ENCODE measurements at places on chromosomes 4 and X.

GRCh38 chrX:53049127-53049517, 533 bp downstream of the GPR173 start:
- no peak for DNase-seq

DNA sequence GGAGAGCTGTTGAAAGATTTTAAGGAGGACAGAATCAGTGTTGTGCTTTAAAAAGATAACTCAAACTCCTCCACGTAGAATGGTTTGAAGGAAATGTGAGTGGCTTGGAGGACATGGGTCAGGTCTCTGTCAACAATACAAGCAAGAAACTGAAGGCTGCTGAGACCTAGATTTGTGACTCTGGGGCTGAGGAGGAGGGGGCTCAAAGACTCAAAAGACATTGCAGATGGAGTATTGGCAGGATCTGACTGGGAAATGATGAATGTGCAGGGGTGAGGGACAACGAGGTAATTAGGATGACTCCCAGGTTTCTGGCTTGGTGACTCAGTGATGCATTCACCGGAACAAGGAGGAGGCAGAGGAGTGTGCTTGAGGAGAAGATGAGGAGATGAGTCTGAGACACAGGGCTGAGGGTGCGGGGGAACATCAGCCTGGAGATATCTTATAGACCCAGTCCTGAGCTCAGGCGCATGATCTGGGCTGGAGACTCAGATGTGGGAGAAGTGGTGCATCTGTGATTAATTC, 3.3 kb upstream of the RPS4X start:
- DNase-seq = no peak

DNA sequence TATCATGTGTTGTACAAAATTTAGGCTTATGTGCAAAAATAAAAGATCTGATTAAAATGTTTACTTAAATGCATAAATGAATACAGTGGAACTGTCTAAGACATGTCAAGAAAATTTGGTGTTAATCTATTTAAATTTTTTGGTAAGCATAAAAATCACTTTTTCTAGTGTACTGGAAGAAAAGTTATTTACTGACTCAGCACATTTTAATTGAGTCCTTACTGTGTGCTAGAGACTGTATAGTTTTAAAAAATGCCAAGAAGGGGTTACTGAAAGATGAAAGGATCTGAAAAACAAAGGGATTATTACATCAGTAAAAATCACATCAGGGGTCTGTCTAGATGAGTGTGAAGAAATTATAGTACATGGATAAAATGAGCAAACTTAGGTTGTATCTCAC, 60.6 kb downstream of the RAPGEF2 start:
- DNase-seq = no peak

DNA sequence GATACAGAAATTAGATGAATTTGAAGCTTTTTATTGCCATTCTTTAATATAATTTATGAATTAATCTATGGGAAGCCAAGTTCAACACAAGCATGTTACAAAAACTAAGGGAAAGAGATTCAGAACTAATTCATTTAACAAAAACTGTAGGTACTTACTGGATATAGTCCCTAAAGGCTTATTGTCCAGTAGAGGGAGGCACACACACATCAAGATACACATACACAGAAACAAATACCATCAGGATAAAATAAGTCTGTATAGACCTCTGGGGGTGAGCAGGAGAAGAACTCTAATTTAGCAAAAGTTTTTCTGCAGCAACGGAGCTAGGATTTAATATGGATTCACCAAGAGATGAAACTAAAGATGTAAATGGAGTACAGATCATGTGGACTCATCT, 83.0 kb upstream of the IL13RA1 start:
- no peak for DNase-seq

- peak; percentile 21 for DNase-seq
Measured at GRCh38 chr4:54961357-54961975, 163.9 kb downstream of the KDR start.

DNA sequence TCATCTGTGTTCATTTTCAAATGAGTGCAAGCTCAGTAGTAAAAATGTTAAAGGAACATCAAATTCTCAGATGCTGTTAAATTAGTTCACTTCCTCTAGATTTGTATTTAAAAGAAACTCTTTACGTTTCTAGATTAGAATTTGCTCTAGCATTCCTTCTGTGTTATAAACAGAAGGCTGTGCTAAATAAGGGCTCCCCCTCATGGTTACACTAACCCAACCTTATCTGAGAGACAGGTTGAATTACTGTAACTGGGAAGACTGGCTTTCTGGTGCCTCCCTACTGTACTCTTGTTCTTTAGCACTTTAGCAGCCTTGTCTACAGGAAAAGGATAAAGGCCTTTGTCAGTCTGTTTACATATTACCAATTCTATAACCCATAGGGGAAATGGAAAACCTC, 56.8 kb downstream of the RXFP1 start:
- no peak for DNase-seq

DNA sequence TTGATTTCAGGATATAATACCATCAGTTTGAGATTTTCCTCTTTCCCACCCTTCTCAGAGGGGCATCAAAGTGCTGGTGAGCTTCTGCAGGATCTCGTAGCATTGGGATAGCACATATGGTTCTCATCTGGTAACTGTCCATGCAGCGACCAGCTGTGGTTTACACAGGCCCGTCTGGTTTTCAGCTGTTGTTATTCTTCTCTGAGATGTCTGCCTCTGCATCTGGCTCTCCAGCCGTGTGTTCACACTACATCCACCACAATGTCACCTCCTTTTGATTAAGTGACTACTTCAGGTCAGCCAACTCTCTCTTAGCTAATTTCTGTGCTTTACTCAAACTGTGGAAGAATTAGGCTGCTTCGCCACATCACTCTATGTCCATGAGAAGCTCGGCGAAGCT, 676.7 kb upstream of the TENM3 start:
- no peak for DNase-seq

DNA sequence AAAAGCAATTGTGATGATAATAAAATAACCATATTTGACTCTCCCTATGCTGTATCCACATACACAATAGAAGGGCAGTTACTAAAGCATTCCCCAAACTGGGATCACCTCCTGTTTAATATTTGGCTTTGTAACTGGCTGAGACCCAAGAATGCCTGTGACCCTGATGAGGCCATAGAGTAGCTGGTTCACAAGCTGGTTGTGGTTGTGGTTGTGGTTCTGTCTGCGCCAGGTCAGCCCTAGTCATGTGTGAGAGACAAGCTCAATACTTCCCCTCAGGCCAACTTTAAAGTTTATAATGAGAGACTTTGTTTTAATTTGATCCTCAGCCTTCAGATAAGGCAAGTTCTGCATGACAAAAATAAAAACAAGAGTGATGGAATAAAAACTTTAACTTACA, 209.9 kb downstream of the PARM1 start:
- DNase-seq = no peak

GRCh38 chr4:14653338-14653737, 348.9 kb upstream of the CPEB2 start:
- no peak for DNase-seq

- no peak for DNase-seq
Measured at GRCh38 chrX:72644946-72645345, 69.2 kb downstream of the PHKA1 start.

GRCh38 chr4:83890816-83891215, 354.9 kb downstream of the GPAT3 start:
- no peak for DNase-seq

GRCh38 chr4:21366312-21366711, 582.3 kb downstream of the KCNIP4 start:
- no peak for DNase-seq

DNA sequence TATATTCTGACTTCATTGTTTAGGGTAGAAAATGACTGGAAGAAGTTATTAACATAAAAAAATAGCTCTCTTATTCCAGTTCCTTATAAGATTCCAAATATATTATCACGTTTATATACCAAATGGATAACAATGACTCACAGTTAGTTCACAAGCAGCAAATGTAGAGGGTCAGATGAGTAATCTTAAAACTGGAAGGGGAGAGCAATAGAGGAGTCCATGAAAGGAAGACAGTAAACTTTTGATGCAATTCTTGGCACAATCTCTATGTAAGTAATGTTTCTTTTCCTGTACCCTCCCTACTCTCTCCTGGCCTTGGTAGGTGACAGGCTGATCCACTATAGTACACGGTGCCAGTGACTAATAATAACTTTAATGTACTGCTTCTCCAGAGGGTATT, 259.0 kb upstream of the TRPC5 start:
- no peak for DNase-seq

- DNase-seq = no peak
Measured at GRCh38 chr4:4849524-4850193, 9.8 kb upstream of the MSX1 start.

DNA sequence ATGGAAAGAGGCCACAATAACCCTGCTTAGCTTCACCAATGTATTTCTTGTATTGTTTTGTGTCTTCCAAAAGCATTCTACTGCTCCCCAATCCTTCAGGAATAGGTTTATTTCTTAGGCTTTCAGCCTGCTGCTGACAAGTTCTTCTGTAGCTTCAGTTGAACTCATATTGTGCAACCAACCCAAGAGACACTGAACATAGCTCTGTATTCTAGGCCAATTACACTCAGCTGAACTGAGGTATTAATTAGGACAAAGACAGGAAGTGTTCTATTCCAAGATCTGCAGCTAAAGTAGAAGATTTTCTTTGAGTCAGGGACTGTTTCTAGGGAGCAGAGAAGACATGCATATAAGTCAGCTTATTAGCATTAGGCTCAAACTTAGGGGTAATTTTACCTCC, 151.8 kb downstream of the LHFPL1 start:
- no peak for DNase-seq

- DNase-seq = no peak
Measured at GRCh38 chr4:142036795-142037583, 400.6 kb downstream of the IL15 start.

- no peak for DNase-seq
Measured at GRCh38 chr4:105911426-105911825, 16.2 kb downstream of the NPNT start.

DNA sequence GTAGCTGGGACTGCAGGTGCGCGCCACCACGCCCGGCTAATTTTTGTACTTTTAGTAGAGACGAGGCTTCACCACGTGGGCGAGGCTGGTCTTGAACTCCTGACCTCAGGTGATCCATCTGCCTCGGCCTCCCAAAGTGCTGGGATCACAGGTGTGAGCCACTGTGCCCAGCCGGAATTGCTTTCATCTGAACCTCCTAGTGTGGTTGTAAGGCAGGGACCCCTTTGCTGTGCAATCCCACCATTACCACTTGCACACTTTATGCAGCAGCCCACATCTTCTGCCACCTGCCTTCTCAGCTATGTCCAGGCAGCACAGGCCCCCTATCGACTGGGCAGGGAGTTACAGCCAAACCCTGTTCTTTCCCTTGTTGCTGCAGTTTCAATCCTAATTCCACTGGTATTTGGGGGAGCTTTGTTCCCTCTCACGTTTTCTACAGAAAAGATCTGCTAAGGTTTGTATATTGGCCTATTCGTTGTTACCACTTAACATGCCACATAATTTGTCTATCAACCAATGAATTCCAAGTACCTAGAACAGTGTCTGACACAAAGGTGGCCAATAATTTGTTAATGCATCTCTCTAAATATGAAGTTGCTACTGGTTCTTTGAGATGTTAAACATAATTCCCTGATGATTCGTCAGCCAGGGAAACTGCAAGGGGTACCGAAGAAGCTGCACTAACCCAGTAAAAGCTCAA, 6.5 kb downstream of the RPL39 start:
- peak; percentile 68 for DNase-seq

DNA sequence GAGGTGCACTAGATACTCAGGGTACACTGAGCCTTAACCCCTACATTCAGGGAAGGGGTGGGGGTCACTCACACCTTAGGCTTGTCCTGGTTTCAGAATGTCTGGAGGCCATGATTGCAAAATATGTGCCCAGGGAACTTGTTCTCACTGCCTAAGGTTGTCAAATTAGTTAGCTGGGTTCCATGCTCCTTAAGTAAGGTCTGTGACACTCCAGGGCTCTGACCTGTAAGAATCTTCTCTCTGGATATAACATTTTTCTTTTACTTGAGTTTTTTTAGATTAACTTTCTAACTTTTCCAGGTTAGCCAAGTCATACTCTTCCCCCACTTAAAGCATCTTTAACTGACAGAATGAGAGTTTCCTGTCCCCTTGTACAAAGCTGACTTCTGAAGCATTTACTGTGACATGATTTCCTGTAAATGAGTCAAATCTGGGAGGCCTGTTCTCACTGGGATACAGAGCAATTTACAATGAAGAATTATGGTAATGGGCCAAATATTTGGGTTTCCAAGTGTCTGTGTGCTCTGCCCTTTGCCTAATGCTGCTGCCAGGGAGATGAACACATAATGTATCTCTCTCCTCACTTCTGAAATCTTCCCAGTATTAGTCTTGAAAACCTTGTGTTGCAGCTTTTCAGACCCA, 101.7 kb downstream of the GATB start:
- DNase-seq = peak; percentile 64

DNA sequence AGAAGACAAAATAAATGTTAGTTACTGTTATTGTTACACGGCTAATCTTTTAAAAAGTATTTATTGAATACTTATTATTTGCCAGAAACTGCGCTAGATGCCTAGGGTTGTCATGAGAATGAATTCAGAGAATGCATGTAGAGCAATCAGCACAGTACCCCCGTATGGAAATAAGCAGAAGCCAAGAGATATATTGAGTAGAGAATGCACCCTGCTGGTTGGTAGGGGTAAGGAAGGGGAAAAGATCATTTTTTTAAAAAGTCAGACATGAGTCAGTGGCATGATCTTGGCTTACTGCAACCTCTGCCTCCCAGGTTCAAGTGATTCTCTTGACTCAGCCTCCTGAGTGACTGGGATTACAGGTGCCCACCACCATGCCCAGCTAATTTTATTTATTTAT, 13.1 kb upstream of the DRP2 start:
- peak; percentile 53 for DNase-seq

- no peak for DNase-seq
Measured at GRCh38 chr4:182093935-182094334, 149.3 kb upstream of the TENM3 start.

DNA sequence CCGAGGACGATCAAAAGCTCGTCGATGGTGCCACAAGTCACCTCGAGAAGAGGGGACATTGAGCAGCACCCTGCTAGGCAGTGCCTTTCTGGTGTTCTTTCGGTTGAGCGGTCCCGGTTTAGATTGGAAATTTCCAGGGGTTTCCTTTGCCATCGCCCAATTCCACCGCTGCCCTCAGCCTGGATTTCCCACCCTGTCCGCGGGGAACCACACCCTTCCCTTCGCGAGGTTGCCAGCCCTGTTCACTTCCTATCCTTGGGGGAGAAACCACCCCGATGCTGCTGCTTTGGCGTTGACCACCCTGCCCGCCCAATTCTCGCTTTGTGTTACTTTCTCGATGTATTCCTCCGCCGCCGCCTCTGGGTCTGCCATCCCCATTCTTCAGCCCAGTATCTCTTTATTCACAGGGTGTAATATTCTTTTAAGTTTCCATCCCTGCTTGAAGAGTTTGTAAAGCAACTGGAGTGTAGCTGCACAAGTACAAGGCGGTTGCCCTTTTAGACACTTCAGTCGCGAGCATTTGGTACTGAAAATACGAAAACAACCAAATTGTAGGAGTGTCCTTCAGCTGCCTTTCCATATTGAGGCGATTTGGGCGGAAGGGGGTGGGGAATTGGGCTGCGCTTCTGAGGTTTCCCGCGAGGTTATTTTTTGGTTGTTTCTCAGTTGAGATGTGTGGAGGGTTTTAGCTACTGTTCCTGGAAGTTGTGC, 1.1 kb downstream of the OGT start:
- peak; percentile 74 for DNase-seq

- no peak for DNase-seq
Measured at GRCh38 chr4:156746111-156746510, 225.5 kb downstream of the PDGFC start.

GRCh38 chr4:53461244-53461643, 83.8 kb downstream of the FIP1L1 start:
- no peak for DNase-seq

All from activated CD4-positive, alpha-beta T cell treated with anti-CD3 and anti-CD28 coated beads, Interleukin-2, Interleukin-6, amounts not matched to agents 100 ng/mL and 50 ng/mL, durations not matched to agents 16 hours and 8 hours (primary cell).